ENCODE measurements at places on chromosomes 7 and 10.

- DNase-seq: no peak
Observed at GRCh38 chr10:62911210-62911963, 95.2 kb upstream of the EGR2 start.

DNA sequence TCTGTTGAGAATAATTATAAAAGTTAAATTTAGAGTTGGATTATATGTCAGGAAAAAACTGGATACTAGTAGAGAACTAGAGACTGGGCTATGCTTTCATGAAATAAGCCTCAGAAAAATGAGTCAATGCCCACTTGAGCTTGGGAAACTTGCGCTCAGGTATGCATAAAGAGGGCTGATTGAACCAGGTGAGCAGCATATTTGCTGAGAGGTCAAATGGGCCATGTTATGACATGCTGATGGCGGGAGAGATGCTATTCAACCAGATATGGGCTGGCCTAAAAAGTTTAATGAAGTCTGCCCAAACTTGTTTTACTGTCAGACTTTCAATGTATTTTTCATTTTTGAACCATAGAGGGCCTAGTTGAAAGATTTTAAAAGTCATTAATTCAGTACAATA, 837.6 kb upstream of the GHITM start:
- no peak for DNase-seq

DNA sequence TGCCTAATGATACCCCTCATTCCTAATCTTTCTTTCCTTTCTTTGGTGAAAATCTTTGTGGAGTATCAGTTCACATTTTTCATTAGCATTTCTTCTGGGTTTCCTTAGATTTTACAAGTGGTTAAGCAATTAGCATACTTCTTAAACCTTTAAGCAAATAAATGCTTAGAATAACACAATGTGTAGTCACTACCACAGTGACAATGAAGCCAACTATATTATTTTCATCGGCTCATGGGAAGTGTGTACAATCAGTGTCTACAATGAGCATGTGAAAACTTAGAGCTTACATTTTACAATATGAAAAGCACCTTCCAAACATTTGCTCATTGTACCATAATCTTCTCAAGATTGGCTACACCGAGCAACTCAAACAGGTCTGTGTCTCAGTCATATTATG, 176.2 kb upstream of the PLXNA4 start:
- DNase-seq: no peak

DNA sequence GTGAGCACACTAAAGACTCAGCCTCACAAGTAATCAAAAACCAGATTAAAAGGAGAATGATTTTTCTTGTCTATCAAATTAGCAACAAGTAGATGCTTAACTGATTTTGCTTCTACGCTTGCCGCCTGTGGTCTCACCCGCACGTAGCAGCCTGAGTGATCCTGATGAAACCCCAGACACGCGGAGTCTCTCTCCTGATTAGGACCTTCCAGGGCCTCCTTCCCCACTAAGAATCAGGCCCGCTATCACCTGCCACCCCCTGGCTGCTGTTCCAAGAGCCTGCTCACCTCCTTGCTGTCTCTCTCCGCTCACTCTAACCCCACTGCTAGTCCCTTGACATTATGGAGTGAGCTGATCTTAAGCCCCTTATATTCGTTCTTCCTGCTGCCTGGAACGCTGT, 325.9 kb upstream of the NRP1 start:
- no peak for DNase-seq

DNA sequence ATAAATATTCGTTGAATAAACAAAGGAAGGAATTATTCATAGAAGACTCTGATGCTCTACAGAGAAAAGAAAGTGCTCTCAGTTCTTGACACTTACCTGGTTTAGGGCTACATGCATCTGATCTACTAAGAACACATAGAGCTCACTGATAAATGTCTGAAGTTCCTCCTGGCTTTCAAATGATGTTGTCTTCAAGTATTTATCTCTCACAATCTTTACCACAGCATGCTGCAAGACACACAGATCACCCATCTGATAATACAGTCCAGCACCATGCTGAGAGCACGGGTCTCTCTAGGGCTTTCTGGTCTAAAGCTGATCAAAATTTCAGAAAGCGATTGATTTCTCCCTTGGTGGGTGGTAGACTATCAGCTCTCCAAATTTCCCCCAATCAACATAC, 44.5 kb upstream of the MRPS16 start:
- no peak for DNase-seq

All from MV-4-11 (cell line).